ENCODE measurements at places on chromosomes 7 and 10.
A peak's percentile ranks its signal among the peaks of the same experiment; 100 is the strongest.

GRCh38 chr7:44976040-44976745 is 2.6 kb downstream of the MYO1G start:
- DNase-seq = no peak

- no peak for DNase-seq
These were observed 13.5 kb downstream of the CRTAC1 start for GRCh38 chr10:98016772-98017475.

GRCh38 chr7:157410831-157411556 is 74.2 kb downstream of the DNAJB6 start:
- no peak for DNase-seq

- no peak for DNase-seq
These were observed 5.1 kb downstream of the ARHGAP22 start for GRCh38 chr10:48599830-48600134.

DNA sequence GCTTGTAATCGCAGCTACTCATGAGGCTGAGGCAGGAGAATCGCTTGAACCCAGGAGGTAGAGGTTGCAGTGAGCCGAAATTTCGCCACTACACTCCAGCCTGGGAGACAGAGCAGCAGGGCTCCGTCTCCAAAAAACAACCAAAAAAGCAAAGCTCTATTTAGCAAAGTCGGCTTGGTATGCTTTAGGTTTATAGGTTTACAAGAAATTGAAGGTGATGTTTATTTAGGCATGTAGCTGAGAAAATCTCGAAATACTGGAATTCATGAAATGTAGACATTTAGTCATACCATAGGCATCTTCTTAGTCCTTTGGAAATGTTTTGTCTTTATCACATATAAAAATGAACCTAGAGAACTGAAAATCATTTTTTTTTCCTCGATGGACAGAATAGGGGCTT is 453.8 kb upstream of the ANKRD30A start:
- DNase-seq = no peak

- DNase-seq = no peak
These were observed 646.7 kb downstream of the PARD3 start for GRCh38 chr10:34168439-34168838.

DNA sequence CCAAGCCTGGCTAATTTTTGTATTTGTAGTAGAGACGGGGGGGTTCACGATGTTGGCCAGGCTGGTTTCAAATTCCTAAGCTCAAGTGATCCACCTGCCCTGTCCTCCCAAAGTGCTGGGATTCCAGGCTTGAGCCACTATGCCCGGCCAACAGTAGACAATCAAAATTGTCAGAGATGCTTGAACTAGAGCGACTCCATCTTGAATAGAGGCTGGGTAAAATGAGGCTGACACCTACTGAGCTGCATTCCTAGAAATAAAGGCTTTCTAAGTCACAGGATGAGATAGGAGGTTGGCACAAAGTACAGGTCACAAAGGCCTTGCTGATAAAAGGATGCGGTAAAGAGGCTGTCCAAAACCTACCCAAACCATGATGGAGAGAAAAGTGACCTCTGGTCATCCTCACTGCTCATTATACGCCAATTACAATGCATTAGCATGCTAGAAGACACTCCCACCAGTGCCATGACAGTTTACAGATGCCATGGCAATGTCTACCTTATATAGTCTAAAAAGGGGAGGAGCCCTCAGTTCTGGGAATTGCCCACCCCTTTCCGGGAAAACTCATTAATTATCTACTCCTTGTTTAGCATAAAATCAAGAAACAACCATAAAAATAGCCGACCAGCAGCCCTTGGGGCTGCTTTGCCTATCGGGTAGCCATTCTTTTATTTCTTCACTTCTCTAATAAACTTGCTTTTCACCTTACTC is 134.5 kb downstream of the BAMBI start:
- no peak for DNase-seq

- peak; percentile 57 for DNase-seq
These were observed 1.7 kb upstream of the UPP1 start for GRCh38 chr7:48087349-48087748.

DNA sequence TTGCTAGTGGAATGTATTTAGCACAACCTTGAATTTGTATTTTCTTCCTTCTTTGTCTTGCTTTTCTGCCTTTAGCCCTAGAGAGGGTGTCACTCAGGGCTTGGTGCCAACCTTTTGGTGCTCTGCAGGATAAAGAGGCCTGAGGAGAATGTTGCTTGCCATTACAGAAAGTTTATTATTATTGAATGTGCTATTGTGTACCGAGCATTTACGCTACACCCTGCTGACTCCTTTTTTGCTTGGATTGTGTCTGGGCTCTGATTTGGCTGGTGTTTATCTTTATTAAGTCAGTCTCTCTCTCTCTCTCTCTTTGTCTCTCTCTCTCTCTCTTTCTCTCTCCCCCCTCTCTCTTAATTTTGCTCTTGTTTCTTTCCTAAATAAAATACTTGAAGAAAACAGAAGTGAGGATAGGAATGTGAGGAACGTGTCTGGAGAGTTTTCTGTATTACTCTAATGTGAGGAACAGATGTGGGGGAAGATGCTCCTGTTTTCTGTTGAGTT is 284.4 kb upstream of the PHYHIPL start:
- no peak for DNase-seq

Measured in CD8-positive, alpha-beta memory T cell (primary cell).